Stimulated activated CD8-positive, alpha-beta memory T cell treated with anti-CD3 and anti-CD28 coated beads, Interleukin-7, amount 100 ng/mL, for 1 hour (primary cell): ENCODE measurements at places on chromosomes 4 and X.

GRCh38 chr4:41217374-41217773, 3.0 kb upstream of the APBB2 start:
- DNase-seq, result no peak

- DNase-seq, result no peak
Observed at GRCh38 chr4:176358083-176358469, 38.3 kb downstream of the SPCS3 start.

DNA sequence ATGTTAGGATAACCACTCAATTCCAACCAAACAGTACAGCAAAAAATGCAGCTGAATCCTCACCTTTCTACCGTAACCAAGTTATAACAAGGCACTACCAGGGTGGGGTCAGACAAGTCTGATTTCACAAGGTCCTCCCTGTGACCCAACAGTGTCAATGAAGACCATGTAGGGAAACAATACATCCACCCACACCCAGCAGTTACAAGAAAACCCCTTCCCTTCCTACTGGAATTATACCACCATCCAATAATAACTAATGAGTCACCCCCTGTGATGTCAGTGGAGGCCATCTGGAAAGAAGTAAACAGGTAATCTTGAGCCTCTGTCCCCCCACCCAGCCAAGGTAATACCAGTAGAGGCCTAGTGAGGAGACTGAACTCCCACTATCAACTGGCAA, 117.6 kb downstream of the FGF16 start:
- DNase-seq, result no peak

- no peak for DNase-seq
Observed at GRCh38 chr4:90234916-90235547, 107.8 kb downstream of the CCSER1 start.

- no peak for DNase-seq
Observed at GRCh38 chr4:37690976-37691375, 4.8 kb upstream of the RELL1 start.

DNA sequence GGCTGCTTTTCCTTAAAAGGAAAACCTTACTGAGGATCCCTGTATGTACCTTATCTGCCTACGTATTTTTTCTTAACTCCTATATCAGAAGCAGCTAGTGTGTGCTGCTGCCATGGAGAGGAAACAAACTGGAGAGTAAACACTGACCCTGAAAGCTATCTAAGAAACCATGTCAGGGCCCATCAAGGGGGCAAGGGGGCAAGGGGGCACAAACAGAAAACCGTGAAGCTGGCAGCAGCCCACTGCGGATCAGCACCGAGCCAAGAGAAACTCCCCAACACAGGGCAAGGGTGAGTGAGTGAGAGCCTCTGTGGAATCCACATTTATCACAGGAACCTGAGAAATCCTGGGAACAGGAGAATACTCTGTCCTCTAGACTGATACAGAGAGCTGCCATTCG, 1204.2 kb downstream of the PCDH18 start:
- no peak for DNase-seq
